PC-3 (cell line): ENCODE measurements at places on chromosomes 6 and 20.
A peak's percentile ranks its signal among the peaks of the same experiment; 100 is the strongest.

DNA sequence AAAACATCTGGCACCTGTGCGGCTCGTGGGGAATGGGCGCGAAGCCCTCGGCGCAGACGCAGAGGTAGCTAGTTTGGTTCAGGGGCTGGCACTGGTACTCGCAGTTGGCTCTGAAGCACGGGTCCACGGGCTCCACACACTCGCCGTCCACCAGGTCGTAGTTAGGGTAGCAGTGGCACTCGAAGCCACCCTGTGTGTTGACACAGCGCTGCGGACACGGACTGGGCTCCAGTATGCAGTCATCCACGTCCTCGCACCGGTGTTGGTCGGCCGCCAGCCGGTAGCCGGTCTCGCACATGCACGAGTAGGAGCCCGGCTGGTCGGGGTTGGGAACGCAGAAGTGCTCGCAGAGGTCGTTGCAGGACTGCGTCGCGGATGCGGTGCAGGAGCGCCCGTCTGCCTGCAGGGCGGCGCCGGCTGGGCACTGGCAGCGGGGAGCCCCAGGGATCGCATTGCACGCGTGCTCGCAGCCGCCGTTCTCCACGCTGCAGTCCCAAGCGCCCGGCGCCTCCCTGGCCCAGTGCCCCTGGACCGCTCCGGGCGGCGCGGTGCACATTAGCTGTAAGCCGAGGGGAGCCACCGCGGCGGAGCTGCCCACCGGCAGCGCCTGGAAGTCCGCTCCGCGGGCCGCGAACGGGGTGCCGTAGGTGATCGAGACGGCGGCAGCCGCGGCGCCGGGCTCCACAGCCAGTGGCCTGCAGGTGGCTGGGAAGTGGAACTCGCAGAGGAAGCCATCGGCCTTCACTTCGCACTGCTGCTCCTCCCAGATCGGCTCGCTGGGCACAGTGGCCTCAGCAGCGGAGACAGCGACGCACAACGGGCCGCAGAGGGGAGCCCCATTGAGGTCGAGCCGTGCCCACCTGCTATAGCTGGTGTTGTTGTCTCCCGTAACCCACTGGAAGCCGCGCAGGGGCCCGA lies 930 bp downstream of the THBD start:
- peak; percentile 55 for DNase-seq

DNA sequence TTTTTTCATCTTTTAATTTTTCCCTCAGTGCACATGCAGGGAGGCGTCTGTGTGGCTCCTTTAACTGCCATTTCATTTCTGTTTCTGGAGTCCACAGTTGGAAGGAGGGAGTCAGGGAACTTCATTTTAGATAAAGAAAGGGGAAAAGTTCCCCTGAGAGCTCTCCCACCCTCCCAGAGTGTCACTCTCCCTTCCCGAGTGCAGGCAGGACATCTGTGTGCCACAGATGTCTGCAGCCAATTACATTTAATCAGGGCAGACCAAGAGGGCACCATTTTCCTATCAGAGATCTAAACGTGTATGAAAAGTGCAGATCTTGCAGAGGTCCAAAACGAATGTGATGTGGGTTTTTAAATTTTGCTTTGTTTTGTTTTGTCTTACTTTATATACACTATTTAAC lies 96.6 kb downstream of the PXDC1 start:
- no peak for DNase-seq

GRCh38 chr20:38633577-38634093 lies 32.0 kb downstream of the ARHGAP40 start:
- DNase-seq: peak; percentile 76

DNA sequence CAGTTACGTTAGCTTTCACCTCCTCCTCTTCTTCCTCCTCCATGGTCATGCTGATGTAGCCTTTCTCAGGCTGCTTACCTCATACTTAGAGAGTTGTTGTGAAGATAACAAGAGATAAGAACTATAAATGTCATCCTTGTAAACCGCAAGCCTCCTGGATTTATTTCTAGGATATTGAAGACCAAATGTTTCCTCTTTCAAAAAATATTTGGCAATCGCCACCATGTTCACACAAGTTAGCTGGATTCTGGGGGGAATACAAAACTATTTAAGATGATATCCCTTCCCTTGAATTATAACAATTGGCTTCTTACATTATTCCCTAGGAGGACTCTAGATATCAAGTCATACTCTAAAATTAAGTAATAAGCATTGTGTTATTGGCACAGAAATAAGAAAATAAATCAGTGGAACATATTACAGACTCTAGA lies 99.8 kb upstream of the PLEKHG1 start:
- DNase-seq: no peak

- DNase-seq: no peak
Observed at GRCh38 chr6:52176550-52176949, 9.6 kb upstream of the IL17A start.

GRCh38 chr20:18504479-18505060 lies 3.2 kb upstream of the SEC23B start:
- DNase-seq: no peak
